ENCODE measurements at places on chromosomes 13 and 19. TPM values are rescaled to one million over a fixed set of nuclear protein-coding genes. Genes with fewer than 3 reads are reported as not detected.

The SLITRK1 gene
- total RNA-seq, result not detected

The ETV2 gene
- 1.7 TPM for total RNA-seq

The CLEC4G gene
- total RNA-seq, result not detected

The ATCAY gene
- 0.12 TPM for total RNA-seq

The KLF16 gene
- total RNA-seq, result 29.1 TPM

All from A549 treated with CpdA at 1 μM for 4 hours (cell line).